Fibroblast of mammary gland (primary cell): ENCODE measurements at places on chromosomes 2 and 18.

- DNase-seq: no peak
Measured at GRCh38 chr2:51994123-51994763, 962.3 kb upstream of the NRXN1 start.

DNA sequence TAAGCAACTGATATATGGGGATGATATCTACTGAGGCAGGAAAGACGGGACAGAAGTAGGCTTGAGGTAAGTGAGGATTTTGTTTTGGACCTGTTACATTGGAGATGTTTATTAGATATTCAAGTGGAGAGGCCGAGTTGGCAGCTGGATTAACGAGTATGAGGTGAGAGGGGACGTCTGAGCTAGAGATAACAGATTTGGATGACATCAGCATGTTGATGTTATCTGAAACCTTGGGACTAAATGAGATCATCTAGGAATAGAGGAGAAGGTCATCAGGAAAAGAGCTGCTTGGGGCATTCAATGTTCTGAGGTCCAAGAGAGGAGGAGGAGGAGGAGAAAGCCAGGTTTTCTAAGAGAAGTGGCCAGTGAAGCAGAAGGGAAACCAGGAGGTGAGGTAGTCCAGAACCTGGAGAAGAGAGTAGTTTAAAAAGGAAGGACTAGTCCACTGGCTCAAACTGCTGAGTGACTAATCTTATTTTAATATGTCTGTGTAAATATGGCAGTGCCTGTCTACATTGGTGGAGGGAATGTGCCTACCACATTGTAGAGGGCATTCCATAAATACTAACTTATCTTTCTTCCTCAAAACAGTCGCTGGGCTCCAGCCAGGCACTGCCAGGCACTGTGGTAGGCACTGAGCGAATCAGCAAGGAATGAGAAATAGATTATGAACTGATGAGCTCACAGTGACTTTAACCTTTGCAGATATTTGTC lies 488.3 kb downstream of the DLGAP1 start:
- peak; percentile 22 for DNase-seq

DNA sequence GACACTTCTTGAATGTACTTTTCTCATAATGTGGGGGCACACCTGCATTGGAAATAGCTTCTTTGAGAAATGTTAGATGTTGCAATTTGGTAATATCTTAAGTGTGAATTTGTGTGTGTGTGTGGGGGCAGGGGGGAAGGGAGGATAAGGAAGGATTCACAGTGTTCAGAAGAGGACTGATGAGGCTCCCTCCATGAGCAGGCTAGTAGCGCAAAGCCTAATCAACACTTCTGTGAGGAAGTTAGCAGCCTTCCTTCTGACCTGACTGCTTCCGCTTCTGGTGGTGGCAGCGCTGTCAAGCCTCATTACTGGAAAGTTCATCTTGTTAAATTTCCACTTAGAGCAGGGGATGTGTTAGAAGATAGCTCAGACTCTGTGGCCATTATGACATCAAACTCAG lies 295.4 kb upstream of the SPRED2 start:
- DNase-seq: no peak

DNA sequence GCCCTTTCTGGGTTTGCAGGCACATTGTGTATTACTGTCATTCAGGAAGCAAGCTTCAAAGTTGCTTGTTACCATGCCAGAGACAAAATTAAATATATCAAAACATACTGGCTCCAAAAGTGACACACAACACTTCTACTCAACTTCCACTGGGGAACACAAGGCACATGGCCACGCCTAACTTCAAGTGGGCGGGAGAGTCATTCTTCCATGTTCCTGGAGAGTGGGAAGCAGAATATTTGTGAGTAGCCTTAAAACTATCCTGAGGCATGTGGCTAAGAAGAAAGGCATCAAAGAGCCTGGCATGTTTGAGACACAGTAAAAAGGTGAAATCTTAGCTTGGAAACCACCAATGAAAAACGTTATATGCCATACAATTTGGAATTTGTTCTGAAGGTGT lies 90.5 kb upstream of the TACR1 start:
- DNase-seq: peak; percentile 69

DNA sequence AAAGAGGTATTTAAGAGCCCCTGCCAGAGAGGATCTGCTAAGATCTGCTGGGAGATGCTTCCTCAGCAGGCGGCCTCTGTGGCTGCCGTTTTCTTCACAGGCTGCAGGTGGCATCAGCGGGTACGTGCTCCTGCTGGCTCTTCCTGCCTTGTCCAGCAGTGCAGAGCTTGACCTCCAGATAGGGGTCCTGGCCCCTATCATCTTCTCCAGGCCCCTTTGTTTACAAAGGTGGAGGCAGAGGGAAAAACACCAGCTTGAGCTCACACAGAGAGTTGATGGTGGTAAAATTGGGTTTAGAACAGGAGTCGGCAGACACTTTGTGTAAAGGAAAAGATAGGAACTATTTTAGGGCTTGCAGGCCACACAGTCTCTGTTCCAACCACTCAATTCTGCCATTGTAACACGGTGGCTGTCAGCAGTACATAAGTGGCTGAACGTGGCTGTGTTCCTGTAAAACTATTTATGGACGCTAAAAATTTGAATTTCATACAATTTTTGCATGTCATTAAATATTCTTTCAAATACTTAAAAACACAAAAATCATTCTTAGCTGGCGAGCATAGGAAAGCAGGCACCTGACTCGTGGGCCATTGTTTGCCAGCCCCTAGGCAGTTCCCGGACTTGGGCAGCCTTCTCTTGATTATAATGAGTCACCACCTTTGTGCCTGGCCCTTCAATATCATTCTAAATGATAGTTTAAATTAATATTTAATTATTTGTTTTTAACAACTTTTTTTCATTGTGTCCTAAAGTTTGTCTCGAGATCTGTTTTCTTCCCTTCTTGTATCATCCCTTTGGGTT lies 98.2 kb upstream of the B3GNT7 start:
- peak; percentile 51 for DNase-seq

DNA sequence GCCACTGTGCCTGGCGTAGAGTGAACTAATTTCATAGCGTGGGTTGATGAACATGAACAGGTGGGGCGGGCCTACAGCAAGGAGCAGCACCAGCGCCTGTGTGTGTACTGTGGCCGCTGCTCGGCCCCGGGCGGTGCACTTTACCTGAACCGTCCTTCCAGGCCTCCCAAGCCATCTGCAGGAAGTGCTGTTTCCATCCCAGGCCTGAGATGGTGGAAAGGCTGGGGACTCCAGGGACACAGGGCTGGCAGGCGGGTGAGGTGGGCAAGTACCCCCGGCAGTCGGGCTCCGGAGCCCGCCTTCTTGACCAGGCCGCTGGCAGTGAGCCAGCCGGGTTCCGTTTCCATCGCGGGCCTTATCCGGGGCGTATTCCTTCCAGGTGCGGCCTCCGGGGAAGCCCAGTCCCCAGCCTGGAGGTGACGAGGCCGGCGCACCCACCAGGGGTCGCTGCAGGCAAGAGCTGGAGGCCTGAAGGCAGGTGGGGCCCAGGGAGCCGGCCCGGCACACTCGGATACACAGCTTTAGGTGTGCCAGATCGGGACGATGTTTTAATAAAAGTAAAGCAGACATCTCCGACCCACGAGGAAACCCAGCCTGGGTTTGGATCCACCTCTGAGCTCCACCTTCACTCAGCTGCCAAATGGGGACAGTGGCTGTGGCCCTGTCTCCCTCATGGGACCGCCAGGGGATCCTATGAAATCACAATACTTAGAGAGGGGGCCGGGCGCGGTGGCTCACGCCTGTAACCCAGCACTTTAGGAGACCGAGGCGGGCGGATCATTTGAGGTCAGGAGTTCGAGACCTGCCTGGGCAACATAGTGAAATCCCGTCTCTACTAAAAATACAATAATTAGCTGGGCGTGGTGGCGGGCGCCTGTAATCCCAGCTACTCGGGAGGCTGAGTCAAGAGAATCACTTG lies 22.7 kb upstream of the PDIA6 start:
- DNase-seq: peak; percentile 33

DNA sequence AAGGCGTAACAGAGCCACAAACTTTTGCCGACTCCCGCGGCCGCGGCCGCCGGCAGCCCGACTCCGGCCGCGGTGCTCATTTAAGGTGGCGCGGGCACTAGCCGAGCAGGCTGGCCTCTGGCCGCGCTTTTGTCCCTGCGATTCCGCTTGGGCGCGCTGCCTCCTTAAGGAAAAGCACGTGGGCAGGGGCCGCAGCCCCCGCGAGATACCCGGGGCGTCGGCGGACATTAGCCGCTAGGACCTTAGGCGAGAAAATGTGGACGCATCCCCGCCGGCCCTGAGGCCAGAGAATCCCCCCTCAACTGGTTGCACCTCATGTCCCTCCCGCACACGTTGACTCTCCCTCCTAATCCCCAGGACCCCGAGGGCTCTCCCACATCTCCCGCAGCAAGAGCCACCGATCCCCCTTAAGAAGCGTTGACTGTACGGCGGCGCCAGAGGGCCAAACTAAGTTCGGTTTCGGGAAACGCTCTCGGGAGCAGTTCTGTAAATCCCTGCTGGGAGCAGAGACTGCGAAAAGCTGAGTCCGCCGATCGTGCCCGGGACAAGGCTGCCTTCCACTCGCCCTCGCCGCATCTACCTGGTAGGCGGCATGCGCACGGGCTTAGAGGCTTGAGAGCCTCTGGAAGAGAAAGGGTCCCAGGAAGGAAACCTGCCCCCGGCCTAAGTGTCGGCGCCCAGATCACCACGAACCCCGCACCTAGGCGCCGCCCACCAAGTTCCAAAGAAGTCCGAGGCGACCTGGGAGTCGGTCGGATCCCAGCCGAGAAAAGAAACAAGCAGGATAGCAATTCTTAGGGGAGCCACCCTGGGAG lies 1.8 kb upstream of the SATB2 start:
- peak; percentile 94 for DNase-seq

DNA sequence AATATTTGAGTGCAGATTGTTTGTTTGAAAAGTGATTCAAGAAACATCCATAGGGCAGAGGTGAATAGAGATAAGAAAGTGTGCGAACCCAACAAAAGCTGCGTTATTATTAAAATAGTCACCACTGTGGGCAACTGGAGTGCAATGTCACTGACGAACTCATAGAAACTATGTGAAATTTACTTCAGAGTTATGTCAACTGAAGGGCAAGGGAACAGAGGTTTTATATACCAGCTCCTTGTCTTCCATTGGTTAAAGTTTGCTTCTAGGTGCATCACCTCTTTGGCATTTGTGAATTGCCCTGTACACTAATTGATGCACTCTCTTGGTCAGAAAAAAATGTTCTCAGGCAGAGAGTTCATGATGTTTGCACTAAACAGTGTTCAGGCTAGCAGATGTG lies 110.5 kb upstream of the NYAP2 start:
- no peak for DNase-seq

DNA sequence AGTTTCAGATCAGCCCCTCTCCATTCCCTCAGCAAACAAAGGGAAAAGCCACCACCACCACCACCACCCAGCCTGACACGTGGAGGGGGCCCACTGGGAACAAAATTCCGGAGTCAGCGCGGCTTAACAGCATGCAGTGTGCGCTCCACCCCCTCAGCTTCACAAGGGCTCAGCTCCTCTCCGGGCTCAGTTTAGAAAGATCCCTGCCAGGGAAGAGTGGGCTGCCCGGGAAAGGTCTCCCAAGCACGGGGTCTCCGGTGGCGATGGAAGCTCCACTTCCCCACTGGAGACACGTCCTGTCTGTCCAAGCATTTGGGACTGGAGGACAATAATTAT lies 55.7 kb downstream of the SNORC start:
- DNase-seq: no peak

DNA sequence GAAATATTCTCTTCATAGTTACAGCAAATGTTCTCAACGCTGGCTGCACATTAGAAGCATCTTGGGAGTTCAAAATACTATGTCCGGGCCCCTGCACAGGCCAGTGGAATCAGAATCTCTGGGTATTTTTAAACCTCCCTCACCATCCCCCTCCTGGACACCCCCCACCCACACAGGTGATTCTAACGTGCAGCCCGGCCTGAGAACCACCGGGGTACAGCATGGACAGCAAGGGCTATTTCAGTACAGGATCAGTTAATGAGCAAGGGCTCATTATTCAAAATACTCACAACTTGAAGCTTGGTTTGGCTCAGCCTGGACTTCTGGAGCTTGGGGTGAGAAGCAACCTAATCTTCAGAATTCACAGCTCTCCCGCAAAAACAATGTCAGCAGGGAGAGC lies 31.4 kb downstream of the INO80C start:
- no peak for DNase-seq

DNA sequence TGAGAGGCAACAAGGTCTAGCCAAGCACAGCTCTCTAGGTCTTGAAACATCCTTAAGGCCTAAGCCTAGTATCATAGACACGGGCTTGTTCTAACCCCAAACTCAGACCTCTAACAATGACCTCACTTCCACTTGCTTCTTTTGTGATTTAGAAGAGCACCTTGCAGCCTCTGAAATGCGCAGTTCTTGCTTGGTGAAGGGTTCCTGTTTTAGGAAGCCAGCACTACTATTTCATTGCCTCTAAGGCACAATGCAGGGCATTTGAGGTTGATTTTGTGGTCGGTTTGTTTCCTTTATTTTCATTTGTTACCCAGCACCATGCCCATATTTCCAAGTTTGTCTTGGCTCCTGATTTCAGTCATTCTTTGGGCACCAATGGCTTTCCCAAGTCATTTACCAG lies 117.0 kb upstream of the CYP1B1 start:
- DNase-seq: no peak

DNA sequence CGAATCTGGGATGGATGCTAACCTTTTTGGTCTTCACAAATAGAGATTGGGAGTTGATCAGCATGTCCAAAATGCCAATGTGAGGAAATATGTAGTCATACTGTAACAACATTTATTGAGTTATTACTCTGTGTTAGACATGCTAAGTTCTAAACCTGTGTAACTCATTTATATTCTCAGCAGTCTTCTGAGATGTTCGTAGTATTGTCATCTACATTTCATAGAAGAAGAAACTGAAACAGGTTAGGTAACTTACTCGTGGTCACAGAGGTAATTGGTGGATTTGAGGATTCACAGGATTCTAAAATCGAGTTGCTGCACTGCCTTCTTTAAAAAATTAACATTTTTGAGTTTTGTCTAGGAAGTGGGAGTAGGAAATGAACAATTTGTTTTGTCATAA lies 162.1 kb downstream of the UBE2E3 start:
- DNase-seq: no peak

GRCh38 chr2:41723526-41723925 lies 324.3 kb upstream of the PKDCC start:
- no peak for DNase-seq

DNA sequence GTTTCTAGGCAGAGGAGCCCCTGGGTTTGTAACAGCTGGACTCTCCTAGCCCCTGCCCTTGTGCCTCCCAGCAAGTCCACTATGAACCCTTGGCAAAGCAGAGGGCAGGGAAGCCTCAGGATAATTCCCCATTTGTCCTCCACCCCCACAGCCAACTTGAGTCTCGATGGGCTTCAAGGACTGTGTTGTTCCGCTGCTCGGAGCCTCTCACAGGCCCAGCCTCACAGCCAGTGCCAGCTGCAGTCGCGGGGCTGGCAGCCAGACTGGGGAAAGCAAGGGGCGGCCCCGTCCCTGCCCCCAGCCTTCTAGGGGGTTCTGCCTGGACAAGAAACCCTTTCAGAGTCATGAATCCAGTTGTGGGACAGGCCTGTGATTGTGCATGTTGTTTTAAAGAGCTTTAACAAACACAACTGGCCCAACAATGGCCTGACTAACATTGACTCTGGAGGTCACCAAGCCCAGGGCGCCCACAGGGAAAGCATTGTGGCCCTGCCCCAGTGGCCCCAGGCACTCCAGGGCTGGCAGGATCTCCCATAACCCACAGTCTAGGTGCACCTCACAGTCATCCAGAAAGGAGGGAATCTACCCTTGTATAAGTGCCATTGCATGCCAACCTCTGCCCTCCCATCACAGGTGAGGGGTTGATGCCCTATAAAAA lies 71.8 kb upstream of the DAPL1 start:
- DNase-seq: no peak

GRCh38 chr2:76008001-76008702 lies 297.4 kb upstream of the GCFC2 start:
- no peak for DNase-seq

GRCh38 chr2:51013079-51013932 lies 18.6 kb downstream of the NRXN1 start:
- DNase-seq: no peak
